ENCODE measurements at places on chromosomes 6 and 20.
A peak's percentile ranks its signal among the peaks of the same experiment; 100 is the strongest.

DNA sequence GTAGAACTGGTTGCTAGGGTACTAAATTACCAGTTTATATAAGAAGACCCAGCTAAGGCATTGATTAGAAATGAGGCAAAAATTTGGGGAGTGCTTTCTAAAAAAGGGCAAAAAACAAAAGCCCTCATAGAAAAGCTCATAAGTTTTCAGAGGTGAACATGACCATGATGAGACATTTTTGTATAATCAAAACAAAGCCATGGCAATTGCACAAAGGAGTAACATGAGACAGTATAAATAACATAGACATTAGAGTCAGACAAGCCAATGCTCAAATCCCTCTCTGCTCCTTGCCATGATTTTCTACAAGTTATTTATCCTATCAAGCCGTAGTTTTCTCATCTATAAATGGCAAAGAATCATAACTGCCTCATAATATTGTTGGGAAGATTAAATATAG is 112.2 kb upstream of the ADTRP start:
- DNase-seq: no peak

DNA sequence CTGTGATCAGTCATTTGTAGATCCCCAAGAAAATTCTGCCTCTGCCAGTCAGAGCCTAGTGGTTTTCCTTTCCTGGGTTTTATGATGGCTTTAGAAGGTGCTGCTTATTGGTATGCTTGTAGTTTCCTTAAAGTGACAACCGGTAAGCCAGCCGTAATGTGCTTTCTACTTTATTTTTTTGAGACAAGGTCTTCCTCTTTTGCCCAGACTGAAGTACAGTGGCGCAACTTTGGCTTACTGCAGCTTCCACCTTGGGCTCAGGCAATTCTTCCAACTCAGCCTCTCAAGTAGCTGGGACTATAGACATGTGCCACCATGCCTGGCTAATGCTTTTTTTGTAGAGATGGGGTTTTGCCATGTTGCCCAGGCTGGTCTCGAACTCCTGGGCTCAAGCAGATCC is 23.5 kb downstream of the MCM8 start:
- peak; percentile 13 for DNase-seq

- no peak for DNase-seq
Measured at GRCh38 chr6:12077021-12077710, 65.1 kb downstream of the HIVEP1 start.

- no peak for DNase-seq
Measured at GRCh38 chr20:44587035-44587980, 4.9 kb downstream of the PKIG start.

DNA sequence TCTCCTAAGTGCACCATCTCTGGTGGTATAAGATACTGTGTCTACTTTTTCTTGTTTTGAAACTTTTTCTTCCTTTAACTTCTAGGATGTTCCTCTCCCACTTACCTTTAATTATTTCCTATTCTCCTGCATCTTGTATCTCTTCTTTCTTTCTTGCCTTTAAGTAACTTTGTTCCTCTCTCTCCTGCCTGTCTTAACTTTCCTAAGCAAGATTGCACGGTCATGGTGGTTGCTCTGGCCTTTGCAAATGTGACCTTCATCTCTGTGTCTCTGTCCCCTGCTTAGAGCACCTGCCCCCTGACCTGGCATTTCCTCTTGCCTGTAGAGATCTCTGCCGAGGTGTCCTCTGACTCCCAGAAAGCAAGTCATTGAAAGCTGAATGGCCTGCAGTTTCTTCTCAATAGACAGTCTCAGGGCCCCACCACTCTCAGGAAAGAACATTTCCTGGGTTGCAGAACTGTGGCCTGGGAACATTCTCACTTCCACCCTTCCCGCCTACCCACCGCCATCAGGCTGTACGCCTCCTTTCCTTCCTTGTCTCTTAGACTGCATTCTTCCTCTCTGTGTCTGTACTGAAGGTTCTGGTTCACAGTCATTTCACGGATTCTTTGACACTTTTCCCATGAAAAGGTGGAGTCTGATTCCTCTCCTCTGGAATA is 12.8 kb downstream of the ZDHHC14 start:
- no peak for DNase-seq

GRCh38 chr20:19710336-19711120 is 47.5 kb upstream of the RIN2 start:
- DNase-seq: no peak

Measured in epithelial cell of esophagus (primary cell).